ENCODE measurements at places on chromosomes 16 and 17.

GRCh38 chr16:8564934-8565345, 25.4 kb downstream of the TMEM114 start:
- no peak for DNase-seq

GRCh38 chr16:8295513-8296237, 294.6 kb downstream of the TMEM114 start:
- DNase-seq, result no peak

GRCh38 chr16:70433458-70434103, 5.3 kb downstream of the ST3GAL2 start:
- DNase-seq, result no peak

GRCh38 chr16:75919664-75920063, 193.4 kb upstream of the CPHXL start:
- no peak for DNase-seq

DNA sequence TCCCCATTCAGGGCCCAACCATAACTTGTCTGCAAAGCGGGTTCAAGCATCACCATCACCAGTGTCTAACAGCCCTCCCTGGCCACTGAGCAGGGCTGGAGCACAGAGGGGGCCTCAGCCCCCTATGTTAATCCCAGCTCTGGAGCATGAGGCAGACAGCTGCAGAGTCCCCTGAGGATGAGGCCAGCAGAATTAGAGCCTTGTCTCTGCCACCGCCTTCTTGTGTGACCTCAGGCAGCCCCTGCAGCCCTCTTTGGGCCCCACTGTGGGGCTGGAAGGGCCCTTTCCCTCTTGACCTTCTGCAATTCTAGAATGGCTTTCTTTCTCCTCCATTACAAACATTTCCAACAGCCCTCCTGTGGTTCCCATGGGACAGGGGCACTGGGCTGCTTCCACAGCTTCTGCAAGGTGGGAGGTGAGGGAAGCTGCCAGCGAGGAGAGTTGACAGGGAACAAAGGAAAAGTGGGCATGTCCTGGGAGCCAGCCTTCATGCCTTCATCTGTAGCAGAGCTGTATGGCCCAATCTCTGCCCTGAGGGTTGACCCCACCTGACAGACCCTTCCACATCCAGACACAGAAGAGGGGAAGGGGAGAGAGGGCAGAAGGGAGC, 65.7 kb downstream of the TMEM132E start:
- no peak for DNase-seq

GRCh38 chr17:75403131-75403530, 2.3 kb downstream of the GRB2 start:
- DNase-seq, result no peak

GRCh38 chr17:2137342-2138098, 82.6 kb downstream of the HIC1 start:
- DNase-seq, result no peak

DNA sequence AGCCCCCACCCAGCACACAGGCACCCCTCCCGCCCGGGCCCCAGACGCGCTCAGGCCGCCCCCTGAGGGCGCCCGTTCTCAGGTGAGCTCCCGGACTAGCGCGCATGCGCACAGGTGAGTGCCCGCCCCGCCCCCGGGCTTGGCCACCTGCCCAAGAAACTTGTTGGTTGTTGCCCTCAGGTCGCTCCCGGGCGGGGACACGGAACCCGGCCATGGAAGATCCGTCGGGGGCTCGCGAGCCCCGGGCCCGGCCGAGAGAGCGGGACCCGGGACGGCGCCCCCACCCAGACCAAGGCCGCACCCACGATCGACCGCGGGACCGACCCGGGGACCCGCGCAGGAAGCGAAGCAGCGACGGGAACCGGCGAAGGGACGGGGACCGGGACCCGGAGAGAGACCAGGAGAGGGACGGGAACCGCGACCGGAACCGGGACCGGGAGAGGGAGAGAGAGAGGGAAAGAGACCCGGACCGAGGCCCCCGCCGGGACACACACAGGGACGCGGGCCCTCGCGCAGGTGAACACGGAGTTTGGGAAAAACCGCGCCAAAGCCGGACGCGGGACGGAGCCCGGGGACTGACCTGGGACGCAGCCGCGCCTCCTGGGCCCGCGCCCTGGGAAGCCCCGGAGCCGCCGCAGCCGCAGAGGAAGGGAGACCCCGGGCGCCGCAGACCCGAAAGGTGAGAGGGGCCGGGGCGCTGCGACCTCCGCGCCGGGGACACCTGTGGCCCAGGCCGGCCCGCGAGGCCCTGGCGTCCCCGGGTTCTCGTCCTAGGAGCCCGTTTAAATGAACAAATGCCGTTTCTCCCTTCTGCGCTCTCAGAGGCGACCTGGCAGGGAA, at the start of gene MARVELD3:
Gene MARVELD3 (plus strand): TSS at position 167 of the 840 bp plus-strand sequence. CDS start 46 bp downstream, at position 213.
- DNase-seq, result no peak

- DNase-seq, result no peak
These were observed 6.9 kb downstream of the PLLP start for GRCh38 chr16:57277586-57277985.

GRCh38 chr17:17836818-17837379, at the start of gene SREBF1:
SREBF1 (minus strand) TSS chr17:17836986; CDS start chr17:17836817, 169 bp downstream.
- no peak for DNase-seq
